Karpas-422 (cell line): ENCODE measurements at places on chromosomes 5 and 9. TPM values are rescaled to one million over a fixed set of nuclear protein-coding genes. Genes with fewer than 3 reads are reported as not detected.

PLK2 gene
- total RNA-seq: not detected in 2 replicates

ECM2 gene
- total RNA-seq: 0.11 TPM in 1 of 2 replicates, not detected in the other

SLC36A2 gene
- total RNA-seq: not detected in 2 replicates

DDX31 gene
- 19.5 and 21.8 TPM in 2 replicates for total RNA-seq

GRCh38 chr5:135079760-135080159 lies 45.7 kb upstream of the PITX1 start:
- DNase-seq: no peak

DNA sequence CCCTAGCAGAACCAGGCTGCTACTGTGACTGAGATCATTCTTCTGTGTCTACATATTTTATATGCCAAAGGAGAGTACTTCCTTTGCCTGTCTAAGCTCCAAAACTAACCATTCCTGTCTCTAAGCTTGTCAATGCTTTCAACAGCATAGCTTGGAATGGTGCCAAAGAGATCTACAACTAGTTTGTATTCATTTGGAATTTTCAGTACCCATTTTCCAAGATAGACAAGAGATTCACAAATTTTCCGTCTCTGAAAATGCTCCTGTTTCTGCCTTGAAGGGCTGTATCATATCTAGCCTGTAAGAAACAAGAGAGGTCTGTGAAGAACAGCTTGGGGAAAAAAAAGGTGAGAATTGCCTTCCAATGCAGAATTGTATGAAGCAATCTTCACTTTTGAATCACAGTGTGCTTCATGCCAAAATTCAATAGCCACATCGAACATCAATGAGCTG lies 334.4 kb upstream of the ACTBL2 start:
- DNase-seq: no peak

- DNase-seq: no peak
These were observed 196.8 kb downstream of the ANXA1 start for GRCh38 chr9:73348471-73348870.
